Hepatocyte (in vitro differentiated cells): ENCODE measurements at places on chromosomes 5 and 9. TPM values are rescaled to one million over a fixed set of nuclear protein-coding genes. Genes with fewer than 3 reads are reported as not detected.

DOLK gene
- 30.2 and 34.2 TPM in 2 replicates for total RNA-seq

- no peak overlapping the region for H3K27ac ChIP-seq
- no peaks in the 10 kb centered on the region for H3K36me3 ChIP-seq
- no peak overlapping the region for H3K4me3 ChIP-seq
- no peaks in the 10 kb centered on the region for H3K27me3 ChIP-seq
- H3K4me1 ChIP-seq: no peaks in the 10 kb centered on the region
- no peak for DNase-seq
These were observed 591.7 kb upstream of the PTPRD start for GRCh38 chr9:11204521-11204920.

- no peaks in the 10 kb centered on the region for H3K4me1 ChIP-seq
- no peak for DNase-seq
- no peak overlapping the region for H3K4me3 ChIP-seq
- H3K27ac ChIP-seq: no peak overlapping the region
These were observed 93.1 kb downstream of the OLFM1 start for GRCh38 chr9:135180586-135180985.

DNA sequence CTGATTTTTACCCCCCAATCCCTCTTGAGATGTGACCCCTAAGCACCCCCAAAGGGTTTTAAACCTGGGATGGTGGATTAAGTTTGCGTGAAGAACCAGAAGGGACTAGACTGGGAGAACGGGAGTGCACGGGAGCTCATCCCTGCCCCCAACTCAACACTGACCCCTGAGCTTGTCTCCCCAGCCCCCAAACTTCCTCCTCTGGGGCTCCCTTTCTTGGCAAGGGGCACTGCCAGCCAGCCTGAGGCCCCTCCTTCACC lies 5.0 kb upstream of the SET start:
- H3K27ac ChIP-seq: peak overlapping the region; percentile 99
- DNase-seq: no peak
- no peaks in the 10 kb centered on the region for H3K36me3 ChIP-seq
- peaks cover 33% of the 10 kb centered on the region for H3K4me1 ChIP-seq

SRA1 gene
- total RNA-seq: 24.4 and 26.5 TPM in 2 replicates

GRCh38 chr5:145797336-145797735 lies 37.8 kb downstream of the PRELID2 start:
- no peak overlapping the region for H3K27ac ChIP-seq
- DNase-seq: no peak
- H3K4me3 ChIP-seq: no peak overlapping the region
- no peaks in the 10 kb centered on the region for H3K36me3 ChIP-seq
- no peaks in the 10 kb centered on the region for H3K27me3 ChIP-seq

GRCh38 chr5:129125819-129126218 lies 31.3 kb downstream of the ISOC1 start:
- no peak for DNase-seq
- H3K36me3 ChIP-seq: no peaks in the 10 kb centered on the region
- no peaks in the 10 kb centered on the region for H3K4me1 ChIP-seq
- no peak overlapping the region for H3K4me3 ChIP-seq
- no peak overlapping the region for H3K27ac ChIP-seq

DNA sequence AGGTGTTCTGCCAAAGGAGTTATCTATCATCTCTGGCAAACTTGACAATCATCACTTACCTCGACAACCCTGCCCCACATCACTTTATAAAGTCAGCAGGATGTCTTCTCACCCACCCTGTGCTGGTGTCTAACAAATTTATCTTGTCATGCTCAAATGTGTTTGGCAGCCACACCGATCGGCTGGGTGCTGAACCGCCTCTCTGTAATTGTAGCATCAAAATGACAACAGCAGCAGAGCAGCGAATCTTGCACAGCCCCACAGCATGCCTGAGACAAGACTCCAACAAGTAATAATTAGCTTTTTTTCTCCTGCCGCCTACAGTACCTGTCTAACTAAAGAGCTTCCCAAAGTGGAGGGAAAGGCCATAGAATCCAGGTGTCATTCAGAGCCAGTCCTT lies 176.2 kb downstream of the NR3C1 start:
- H3K27ac ChIP-seq: no peak overlapping the region
- peaks cover 13% of the 10 kb centered on the region for H3K4me1 ChIP-seq
- H3K4me3 ChIP-seq: no peak overlapping the region
- no peaks in the 10 kb centered on the region for H3K27me3 ChIP-seq
- H3K36me3 ChIP-seq: no peaks in the 10 kb centered on the region

OR13C2 gene
- total RNA-seq: not detected in 2 replicates

GRCh38 chr9:77176686-77177142 lies 620 bp upstream of the VPS13A start:
- H3K4me3 ChIP-seq: peak overlapping the region; percentile 40
- H3K36me3 ChIP-seq: no peaks in the 10 kb centered on the region
- peak overlapping the region; percentile 20 for H3K27ac ChIP-seq
- H3K27me3 ChIP-seq: no peaks in the 10 kb centered on the region
- no peak for DNase-seq
- H3K4me1 ChIP-seq: peaks cover 4% of the 10 kb centered on the region

- peaks cover 19% of the 10 kb centered on the region for H3K4me1 ChIP-seq
- no peaks in the 10 kb centered on the region for H3K36me3 ChIP-seq
- no peak overlapping the region for H3K4me3 ChIP-seq
These were observed 72.0 kb downstream of the PPARGC1B start for GRCh38 chr5:149802008-149802680.
